ENCODE measurements at places on chromosomes 5 and 9.

- peak; percentile 43 for DNase-seq
These were observed 132.0 kb downstream of the LIFR start for GRCh38 chr5:38424148-38425060.

DNA sequence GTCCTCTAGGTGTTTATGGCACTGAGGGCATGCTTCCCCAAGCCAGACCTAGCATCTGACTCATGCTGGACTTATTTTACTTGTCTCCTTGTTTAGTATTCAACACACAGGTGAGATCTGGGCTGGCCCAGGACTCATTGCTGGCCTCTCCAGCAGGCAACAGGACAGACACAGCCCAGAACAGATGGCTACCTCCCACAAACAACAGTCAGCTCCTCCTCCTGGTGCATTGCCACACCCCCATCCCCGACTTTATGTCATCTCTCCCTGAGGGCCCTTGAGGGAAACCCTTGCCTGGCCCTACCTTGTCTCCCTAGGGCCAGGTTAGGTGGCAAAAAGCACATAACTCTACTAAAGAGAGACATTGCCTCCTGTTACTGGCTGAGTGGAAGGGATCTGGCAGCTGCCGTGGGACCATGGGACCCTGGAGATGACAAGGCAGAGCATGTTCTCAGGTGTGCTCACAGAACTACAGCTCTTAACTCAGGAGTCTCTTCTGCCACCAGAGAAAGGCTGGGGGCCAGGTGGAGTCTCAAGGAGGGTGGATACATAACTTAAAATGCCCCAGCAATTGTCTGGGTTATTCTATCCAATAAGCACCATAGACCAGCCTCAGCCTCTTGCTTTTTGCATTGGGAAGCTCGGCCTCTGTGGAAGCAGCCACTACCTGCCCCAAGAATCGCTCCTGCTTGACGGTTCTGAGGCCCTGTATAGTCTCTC, 2.3 kb downstream of the ACSL6 start:
- DNase-seq = peak; percentile 12

GRCh38 chr5:162410365-162410764, 342.8 kb downstream of the GABRG2 start:
- DNase-seq = no peak

- DNase-seq = peak; percentile 84
These were observed 101.5 kb downstream of the GCNT1 start for GRCh38 chr9:76560481-76560922.

GRCh38 chr5:31157720-31158119, 35.8 kb upstream of the CDH6 start:
- no peak for DNase-seq

- no peak for DNase-seq
These were observed 11.1 kb downstream of the GLDC start for GRCh38 chr9:6634444-6634843.

GRCh38 chr9:37437621-37438020, 15.1 kb downstream of the GRHPR start:
- DNase-seq = no peak

GRCh38 chr5:77355080-77355479, 137.0 kb downstream of the WDR41 start:
- no peak for DNase-seq
